ENCODE measurements at places on chromosomes 5 and 9.

DNA sequence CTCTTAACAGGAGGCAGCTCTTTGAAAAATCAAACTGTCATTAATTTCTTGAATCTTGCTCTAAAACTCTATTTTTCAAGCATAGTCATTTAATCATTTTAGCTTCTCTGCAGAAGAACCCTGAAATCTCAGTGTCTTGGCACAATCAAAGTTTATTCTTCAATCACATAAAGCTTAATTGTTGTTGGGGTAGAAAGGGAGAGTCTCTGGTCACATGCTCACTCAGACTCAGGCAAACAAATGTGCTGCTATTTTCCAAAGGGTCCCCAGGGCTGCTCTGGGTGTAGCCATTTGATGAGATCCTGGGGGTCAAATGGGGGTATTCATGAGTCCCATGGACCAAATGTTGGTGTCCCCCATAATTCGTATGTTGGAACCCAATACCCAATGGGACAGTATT is 114.8 kb downstream of the MSX2 start:
- no peak for DNase-seq

- DNase-seq = no peak
Observed at GRCh38 chr9:137955586-137955985, 78.0 kb downstream of the CACNA1B start.

GRCh38 chr5:99940540-99940939 is 594.6 kb upstream of the FAM174A start:
- no peak for DNase-seq

DNA sequence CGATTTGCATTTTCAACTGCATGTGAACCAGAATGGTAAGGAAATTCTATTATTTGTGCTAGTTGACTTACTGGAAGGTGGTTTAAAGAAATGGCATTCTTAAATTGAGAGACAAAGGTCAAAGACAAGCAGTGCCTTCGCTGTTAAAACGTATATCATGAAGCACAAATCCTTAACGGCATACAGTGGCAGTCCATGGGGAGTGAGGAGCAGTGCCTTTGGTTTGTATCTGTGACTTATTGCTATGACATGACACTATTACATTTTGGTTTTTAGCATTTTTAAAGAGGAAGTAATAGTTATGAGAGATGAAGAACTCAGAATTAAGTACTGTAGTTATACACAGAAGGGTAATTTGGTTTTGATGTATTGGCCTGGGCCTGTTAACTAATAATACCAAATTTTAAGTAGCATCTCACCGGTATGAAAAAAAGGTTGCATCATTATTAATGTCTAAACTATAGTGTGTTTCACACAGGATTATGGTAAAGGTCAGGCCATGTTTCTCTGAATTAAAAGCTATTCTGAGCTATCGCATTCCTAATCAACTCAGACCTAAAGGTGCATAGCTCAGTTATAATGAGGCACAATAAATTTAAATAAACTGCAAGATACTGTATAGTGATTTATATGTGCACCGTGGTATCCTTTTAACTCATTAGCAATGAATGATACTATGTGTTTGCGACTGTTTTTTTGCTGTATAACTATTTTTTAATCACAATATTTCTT is 339.8 kb upstream of the ARRDC3 start:
- DNase-seq = no peak

GRCh38 chr9:36443581-36443980 is 43.5 kb upstream of the RNF38 start:
- no peak for DNase-seq

DNA sequence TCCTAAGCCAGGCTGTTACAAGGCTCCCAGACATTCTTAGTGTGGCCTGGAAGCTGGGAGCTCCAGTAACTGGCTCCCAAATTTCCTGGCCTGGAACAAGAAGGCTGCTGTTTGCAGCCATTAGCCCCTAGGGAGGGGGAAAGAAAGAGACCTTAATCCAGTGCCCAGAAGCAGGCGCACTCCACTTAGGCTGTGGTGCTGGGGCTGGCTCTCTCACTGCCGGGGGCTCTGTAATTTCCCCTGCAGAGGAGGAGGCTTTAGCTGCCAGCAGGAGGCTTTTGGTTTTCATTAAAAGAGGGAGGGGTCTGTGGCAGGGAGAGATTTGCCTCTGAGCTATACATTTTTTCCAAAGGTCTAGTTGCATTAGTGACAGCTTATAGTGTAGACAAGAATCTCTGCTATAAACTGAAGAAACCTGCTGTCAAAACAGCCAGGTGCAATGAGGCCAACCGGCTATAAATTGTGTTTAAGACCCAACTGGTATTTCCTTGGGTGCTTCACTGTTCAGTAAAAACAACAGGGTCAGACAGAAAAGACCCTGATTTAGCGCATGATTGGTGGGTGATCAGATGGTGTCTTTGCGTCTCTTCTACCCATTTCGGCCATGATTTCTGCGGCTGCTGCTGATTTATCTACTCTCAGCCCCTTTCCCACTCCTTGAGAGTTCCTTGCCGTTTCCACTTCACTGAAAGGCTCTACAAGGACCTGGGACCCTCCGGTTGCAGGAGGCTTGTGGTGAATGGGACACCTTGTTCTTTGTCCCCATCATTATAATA is 254.6 kb downstream of the AOPEP start:
- no peak for DNase-seq

GRCh38 chr9:110152704-110153374 is 55.1 kb downstream of the C9orf152 start:
- no peak for DNase-seq

DNA sequence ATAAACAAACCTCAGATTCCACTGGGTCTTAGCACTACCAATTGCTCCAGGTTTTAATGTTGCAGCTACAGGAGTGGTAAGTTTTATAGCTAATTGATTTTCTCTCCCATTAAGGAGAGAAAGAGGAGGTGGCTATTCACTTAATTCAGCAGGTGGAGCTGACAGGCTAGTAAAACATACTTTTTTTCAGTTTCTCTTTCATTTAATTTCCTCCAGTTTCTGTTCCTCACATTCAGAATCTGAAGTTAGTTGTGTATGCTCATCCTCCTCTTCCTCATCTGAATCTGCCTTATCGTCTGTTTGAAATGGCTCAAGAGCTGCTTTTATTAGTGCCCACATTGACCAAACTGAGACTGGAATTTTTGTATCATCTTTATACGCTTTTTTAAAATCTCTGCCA is 98.0 kb downstream of the PLPPR1 start:
- no peak for DNase-seq

DNA sequence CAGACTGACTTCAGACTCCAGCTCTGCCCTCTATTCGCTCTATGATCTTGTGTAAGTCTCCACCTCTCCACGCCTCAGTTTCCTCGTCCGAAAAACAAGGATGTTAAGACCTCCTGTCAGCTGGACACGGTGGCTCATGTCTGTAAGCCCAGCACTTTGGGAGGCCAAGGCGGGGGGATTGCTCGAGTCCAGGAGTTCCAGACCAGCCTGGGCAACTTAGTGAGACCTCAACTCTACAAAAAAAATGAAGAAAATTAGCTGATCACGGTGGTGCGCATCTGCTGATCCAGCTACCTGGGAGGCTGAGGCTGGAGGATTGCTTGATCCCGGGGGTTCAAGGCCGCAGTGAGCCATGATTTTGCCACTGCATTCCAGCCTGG is 36.6 kb upstream of the GABRP start:
- no peak for DNase-seq

DNA sequence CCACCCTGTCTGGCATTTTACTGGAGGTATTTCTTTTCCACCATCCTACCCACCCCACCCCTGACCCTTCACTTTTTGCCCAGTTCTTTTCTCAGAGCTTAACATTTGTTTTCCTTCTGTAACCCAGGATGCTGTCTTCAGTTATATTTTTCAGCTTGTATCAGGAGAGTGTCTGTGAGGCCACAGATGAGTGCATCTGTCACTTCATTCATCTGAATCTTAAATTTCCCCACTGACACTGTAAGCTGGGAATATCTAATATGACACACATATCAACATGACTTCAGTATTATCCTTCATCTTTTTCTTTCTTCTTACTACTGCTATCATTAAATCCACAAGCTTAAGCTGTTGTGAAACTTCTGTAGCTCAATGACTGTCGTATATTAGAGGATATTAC is 4.9 kb downstream of the MARCHF3 start:
- DNase-seq = no peak
